ENCODE measurements at places on chromosomes 1 and 21. TPM values are rescaled to one million over a fixed set of nuclear protein-coding genes. Genes with fewer than 3 reads are reported as not detected.

GRCh38 chr1:224541901-224542630, 74.1 kb upstream of the CNIH3 start:
- no peaks in the 10 kb centered on the region for H3K36me3 ChIP-seq
- DNase-seq: no peak
- H3K27me3 ChIP-seq: no peaks in the 10 kb centered on the region
- H3K27ac ChIP-seq: no peak overlapping the region
- no peaks in the 10 kb centered on the region for H3K4me1 ChIP-seq

The TNFRSF8 gene
- polyA plus RNA-seq: 2.1 TPM

DNA sequence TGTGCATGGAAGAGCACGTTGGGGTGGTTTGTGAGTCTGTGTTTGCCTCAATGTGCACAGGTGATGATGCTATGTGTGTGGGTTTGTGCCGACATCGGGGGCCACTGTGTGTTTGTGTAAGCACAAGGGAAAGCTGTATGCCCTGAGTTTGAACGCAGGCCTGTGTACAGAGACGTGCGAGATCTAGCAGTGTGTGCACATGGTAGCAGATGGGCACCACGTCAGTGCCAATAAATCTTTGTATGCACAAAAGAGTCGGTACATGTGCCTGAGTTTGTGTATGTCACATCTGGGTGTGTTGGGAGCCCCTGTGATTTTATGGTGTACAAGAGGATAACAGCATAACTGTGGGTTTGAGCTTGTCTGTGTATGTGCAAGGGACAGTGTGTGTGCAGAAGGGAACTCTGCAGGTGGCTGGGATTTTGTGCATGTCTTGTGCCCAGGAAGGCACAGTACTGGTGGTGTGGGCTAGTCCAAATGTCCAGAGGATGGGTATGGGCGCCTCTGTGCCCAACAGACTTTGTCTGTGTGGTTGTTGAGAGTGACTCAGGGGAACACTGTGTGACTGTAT, 32.0 kb upstream of the WASF2 start:
- H3K4me3 ChIP-seq: no peak overlapping the region
- peak overlapping the region; percentile 98 for H3K27ac ChIP-seq
- H3K4me1 ChIP-seq: peaks cover 98% of the 10 kb centered on the region
- no peak for DNase-seq
- no peaks in the 10 kb centered on the region for H3K36me3 ChIP-seq

DNA sequence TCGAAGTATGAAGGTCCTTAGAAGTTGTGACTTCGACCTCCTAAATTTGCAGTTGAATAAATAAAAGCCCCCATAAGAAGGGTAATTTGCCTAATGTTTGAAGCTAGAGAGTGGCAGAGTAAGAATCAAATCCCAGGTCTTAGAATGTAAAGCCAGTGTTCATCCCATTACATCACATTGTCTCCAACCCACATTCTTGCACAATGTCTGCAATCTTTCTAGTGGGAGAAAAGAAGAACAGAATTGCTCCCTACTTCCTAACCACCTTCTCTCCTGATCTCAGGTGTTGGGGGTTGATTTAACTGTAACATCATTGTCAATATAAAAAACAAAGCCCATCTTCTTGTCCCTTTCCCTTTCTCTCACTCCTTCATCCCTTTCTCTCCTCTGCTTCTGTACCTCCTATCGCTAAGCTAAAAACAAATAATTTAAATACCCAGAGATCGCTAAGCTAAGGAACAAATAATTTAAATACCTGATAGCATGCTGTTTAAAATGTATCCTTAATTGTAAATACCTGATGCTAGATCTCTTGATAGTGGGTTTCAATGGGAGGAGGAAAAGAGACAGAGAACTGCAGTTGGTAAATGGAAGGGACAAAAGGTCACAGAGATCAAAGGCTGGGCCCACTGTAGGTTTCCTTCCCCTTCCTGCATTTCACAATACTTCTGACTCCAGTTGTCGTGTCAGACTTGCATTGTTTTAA, 32.1 kb upstream of the CCDC190 start:
- H3K27me3 ChIP-seq: no peaks in the 10 kb centered on the region
- no peak overlapping the region for H3K4me3 ChIP-seq
- H3K36me3 ChIP-seq: no peaks in the 10 kb centered on the region
- DNase-seq: no peak

GRCh38 chr1:100585786-100586185, 47.8 kb downstream of the GPR88 start:
- no peaks in the 10 kb centered on the region for H3K36me3 ChIP-seq
- H3K27ac ChIP-seq: no peak overlapping the region
- H3K27me3 ChIP-seq: no peaks in the 10 kb centered on the region
- H3K4me3 ChIP-seq: no peak overlapping the region
- H3K4me1 ChIP-seq: no peaks in the 10 kb centered on the region

GRCh38 chr1:29179641-29180184, 2.0 kb downstream of the SRSF4 start:
- no peaks in the 10 kb centered on the region for H3K27me3 ChIP-seq
- H3K4me1 ChIP-seq: no peaks in the 10 kb centered on the region
- H3K27ac ChIP-seq: no peak overlapping the region
- H3K4me3 ChIP-seq: peak overlapping the region; percentile 69

Data from small intestine (tissue), 16 donors.